ENCODE measurements at places on chromosomes 7 and 10. TPM values are rescaled to one million over a fixed set of nuclear protein-coding genes. Genes with fewer than 3 reads are reported as not detected.

The GALNT17 gene
- under 0.01 TPM for total RNA-seq

The CYP2C19 gene
- not detected for total RNA-seq

The HOXA3 gene
- total RNA-seq = 8.3 TPM

The ARMC3 gene
- total RNA-seq = not detected

The METTL27 gene
- total RNA-seq = 7.0 TPM

The GIMAP1 gene
- total RNA-seq = not detected

The MEST gene
- total RNA-seq = 390 TPM

The ZNF425 gene
- 2.3 TPM for total RNA-seq

The VAX1 gene
- not detected for total RNA-seq

The JMJD1C gene
- 45.6 TPM for total RNA-seq

The TFEC gene
- not detected for total RNA-seq

The LDB3 gene
- 0.23 TPM for total RNA-seq

The IGFBP1 gene
- total RNA-seq = 0.58 TPM

The ATP6V1F gene
- total RNA-seq = 146 TPM

The XPNPEP1 gene
- total RNA-seq = 101 TPM

The ZNF485 gene
- 5.0 TPM for total RNA-seq

The CCDC146 gene
- 1.2 TPM for total RNA-seq

The VPS37D gene
- total RNA-seq = 4.1 TPM

The ANKRD7 gene
- total RNA-seq = 0.26 TPM

The STX1A gene
- total RNA-seq = 11.8 TPM

The CDHR1 gene
- total RNA-seq = 0.26 TPM

The OR2A1 gene
- not detected for total RNA-seq

The C10orf62 gene
- total RNA-seq = not detected

The SH2B2 gene
- 2.7 TPM for total RNA-seq

The MLXIPL gene
- total RNA-seq = 0.34 TPM

The TAC1 gene
- total RNA-seq = not detected

The PKD1L1 gene
- not detected for total RNA-seq

The HTRA1 gene
- 523 TPM for total RNA-seq

Data from pericardium fibroblast (primary cell).